Lung microvascular endothelial cell (primary cell): ENCODE measurements at places on chromosomes 7 and 10.
A peak's percentile ranks its signal among the peaks of the same experiment; 100 is the strongest.

DNA sequence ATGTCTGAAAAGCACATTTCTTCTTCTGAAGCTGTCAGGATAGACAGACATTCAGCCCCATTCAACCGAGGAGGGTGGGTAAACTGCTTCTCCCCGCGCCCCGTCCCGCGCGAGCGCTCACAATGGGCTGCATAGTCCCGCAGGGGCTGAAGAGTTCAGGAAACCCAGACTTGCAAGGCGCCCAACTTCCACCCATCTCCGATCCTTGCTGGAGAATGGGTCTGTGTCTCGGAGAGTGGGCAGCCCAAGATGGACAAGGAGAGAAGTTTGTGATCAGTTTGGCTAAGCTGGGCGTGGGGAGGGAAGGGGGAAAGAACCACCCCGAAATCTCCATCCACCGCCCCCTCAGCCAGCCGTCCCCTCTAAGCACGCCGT, 686 bp downstream of the AASS start:
- peak; percentile 31 for DNase-seq

DNA sequence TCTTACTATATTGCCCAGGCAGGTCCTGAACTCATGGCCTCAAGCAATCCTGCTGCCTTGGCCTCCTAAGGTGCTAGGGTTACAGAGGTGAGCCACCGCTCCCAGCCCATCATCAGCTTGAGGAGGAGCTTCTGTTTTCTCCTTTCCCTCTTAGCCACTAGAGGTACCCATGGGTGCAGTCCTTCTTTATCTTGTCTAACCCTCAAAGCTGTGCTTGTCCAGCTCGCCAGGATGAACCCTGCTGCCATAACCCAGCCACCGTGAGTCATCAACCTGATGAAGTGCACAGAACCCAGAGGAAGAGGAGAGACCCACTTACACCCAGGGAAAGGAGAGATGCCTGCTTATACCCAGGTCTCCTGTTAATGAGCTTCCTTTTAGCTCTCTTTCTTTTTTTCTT, 133.4 kb downstream of the CUL2 start:
- no peak for DNase-seq

- DNase-seq, result no peak
Measured at GRCh38 chr10:24277277-24277676, 68.3 kb downstream of the KIAA1217 start.

DNA sequence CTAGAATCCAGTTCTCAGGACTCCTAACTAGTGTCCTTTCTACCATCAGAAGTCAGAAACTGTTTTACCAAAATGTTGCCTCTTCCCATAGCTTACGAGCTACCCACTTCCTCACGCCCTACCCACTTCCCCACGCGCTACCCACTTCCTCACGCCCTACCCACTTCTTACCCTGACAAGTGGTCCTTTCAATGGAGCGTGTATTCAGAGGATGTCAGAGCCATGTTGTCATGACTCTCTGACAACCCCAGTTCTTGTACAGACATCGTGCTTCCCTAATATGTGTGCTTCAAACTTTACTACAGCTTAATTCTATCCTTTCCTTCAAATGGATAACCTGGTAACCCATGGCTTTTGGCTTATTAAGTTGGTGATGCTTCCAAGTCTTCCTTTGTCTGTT, 84.8 kb upstream of the PHF14 start:
- no peak for DNase-seq

GRCh38 chr7:64433590-64433989, 119.8 kb downstream of the ZNF736 start:
- DNase-seq, result no peak

DNA sequence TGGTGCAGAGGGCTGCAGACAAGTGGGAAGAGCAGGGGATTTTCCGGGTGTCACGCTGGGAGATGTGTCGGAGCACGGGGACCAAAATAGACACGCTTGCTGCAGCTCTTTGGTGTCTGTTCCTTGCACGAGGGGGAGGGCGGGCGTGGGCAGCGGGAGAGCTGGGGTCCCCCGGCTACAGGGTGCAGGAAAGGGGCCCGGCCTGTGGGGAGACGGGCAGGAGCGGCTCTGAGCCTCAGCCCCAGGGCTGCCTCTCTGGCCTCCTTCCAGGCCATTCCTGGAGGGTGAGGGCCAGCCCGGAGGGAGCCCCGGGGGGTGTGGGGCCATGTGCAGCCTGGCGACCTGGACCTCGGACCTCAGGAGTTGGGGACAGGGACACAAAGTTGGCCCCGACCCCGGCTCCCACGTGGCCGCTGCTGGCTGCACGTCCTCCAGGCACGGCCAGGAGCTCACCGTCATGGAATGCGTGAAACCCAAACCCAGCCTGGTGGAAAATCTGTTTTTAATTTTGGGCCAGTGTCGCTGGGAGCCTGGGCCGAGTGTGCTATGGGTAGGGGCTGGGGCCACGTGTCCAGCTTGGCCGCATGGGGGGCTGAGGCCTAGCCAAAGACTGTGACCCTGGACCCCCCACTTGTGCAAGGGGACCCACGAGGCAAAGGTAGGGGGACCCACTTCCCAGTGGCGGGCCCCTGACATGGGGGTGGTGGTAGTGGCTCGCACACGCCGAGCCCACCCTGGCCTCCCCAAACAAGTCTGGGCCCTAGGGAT, 6.6 kb downstream of the TTYH3 start:
- DNase-seq, result no peak

GRCh38 chr10:9010093-9010492, 955.6 kb downstream of the GATA3 start:
- no peak for DNase-seq

- DNase-seq, result no peak
Measured at GRCh38 chr10:59078978-59079377, 97.5 kb upstream of the PHYHIPL start.

DNA sequence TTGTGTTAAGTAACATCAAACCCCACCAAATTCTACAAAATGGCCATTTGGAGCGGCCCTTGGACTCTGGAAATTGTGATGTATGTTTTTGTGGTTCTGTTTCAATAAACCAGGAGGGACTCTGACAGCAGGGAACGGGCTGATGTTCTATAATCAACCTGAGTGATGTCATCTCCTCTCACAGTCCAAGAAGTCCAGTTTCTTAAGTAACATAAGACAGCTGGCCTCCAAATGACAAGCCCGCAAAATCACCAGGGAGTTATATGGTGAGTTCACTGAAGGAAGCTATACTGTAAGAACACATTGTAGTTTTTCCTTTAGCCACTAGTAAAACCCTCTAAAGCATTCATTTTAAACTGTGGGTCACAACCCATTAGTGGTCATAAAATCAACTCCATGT, 34.0 kb downstream of the GOT1 start:
- DNase-seq, result no peak

- no peak for DNase-seq
Measured at GRCh38 chr7:158546214-158546613, 41.4 kb downstream of the PTPRN2 start.

- peak; percentile 95 for DNase-seq
Measured at GRCh38 chr10:24505759-24506158, 217.9 kb downstream of the ARHGAP21 start.

- DNase-seq, result no peak
Measured at GRCh38 chr7:72037516-72037915, 374.6 kb downstream of the CALN1 start.

GRCh38 chr7:44196450-44196872, 4.3 kb upstream of the YKT6 start:
- peak; percentile 66 for DNase-seq

DNA sequence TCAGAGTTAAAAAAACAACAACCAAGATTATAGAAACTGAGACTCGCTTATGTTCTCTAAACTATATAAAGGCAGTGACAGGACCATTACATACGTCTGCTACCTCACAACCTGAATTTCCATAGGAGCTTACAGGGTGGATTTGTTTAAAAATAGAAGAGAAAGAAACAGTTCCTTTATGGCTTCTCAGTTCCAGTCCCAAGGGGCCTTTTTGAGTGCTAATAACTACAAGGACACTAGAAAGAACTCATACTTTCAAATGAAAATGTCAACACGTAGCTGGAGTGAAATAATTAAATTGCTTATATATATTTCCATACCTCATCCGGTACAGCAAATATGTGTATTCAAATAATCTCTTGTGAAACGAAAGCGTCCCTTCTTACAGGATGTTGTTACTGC, 19.7 kb downstream of the TSPAN12 start:
- no peak for DNase-seq

DNA sequence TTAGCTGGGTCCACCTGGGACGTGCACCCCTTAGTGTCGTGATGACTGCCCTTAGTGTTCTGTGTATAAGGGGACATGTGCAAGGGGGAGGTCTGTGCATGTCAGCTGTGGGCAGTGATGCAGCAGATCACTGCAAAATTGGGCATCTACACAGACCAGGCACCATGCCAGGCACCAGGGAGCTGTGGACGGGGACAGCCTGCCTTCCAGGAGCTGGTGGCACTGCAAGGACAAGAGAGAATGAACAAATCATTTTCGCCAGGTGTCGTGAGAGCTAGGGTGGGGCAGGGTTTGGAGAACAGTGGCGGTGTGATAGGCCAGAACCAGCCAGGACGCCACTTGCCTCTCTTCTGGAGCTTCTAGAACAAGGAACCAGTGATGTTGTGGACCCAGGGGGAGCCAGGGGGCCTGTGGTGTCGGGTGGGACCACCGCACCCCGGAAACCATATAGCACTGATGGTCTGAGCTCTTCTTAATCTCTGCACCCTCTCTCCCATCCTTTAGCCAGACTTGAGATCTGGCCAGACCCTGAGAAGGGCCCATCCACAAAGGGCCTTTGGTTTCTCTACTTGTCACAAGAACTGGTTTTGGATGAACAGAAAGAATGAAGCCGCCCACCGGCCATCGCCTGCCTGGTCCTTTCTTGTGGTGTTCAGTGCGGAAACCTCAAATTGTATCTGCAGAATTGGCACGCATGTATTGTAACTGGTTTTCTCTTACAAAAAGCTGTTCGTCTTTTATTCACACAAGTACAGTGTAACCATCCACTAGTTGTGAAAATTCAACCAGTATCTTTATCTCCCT, 30.7 kb downstream of the PRF1 start:
- DNase-seq, result no peak

- DNase-seq, result no peak
Measured at GRCh38 chr10:50614444-50615137, 9.2 kb downstream of the SGMS1 start.

- DNase-seq, result no peak
Measured at GRCh38 chr7:142130267-142130666, 18.7 kb downstream of the MGAM2 start.

DNA sequence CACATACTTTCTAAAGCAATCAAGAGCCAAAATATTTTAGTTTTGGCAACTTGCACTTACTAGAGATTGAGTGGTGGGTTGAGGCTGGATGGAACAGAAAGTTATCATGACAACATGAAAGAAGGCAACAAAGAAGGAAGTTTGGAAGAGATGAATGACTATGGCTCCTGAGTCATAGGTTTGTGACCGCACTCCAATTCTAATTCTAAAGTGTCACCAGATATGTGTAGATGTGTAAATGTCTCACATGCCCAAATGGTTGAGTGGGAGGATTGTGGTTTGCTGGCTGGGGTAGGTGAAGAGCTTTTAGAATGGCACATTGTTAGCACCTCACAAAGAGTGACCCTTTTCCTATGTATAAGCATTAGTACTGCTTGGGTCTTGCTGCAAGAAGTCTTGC, 20.2 kb downstream of the TAS2R16 start:
- no peak for DNase-seq

DNA sequence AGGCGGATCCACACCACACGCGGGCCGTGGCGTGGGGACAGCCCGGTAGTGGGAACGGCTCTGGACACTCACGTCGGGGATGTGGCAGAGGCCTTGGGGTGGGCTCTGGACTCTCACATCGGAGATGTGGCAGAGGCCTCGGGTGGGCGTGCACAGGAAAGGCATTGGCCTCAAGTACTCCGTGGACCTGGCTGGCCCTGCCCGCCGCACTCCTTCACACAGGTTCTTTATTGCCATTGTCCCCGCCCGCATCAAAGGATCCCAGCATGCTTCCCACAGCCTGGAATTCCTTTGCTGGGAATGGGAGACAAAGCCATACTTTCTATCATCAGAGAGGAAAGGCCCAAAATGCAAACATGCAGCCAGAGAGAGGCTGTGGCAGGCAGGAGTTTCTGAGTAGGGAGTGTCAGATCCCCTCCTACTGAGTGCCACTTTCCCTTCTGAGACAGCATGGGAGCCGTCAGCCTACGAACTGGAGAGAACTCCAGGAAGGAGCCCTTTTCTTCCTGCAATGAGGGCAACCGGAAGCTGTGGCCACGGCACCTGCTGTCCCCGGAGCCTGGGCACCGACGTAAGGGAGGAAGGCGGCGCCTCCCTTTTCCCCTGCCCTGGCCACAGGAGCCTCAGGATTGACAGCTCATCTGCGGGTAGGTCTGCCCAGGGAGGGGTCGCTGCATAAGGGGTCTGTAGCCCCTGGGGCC, 51.5 kb downstream of the RBM17 start:
- peak; percentile 51 for DNase-seq

- no peak for DNase-seq
Measured at GRCh38 chr10:91006752-91007346, 86.0 kb upstream of the ANKRD1 start.

DNA sequence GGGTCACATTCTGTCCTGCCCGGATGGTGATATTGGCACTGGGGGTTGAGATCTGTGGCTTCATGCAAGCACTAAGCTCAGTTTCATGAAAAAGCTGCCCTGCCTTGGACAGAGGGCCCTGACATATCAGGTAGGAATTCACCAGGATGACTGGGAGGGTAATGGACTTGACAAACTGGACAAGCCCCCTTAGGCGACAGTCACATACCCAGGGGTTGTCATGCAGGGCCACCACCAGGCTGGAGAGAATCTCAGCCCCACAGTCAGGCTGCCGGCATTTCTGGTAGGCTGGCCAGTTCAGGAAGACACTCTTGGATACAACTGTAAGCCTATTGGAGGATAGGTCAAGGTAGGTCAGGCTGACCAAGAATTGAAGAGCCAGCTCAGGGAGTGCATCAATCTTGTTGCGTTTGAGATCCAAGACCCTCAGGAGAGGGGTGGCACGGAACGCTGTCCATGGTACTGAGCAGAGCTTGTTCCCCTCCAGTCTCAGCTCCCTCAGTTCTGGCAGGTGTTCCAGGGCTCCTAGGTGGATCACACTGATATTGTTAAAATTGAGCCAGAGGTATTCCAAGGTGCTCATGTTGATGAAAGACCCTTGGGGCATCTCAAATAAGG, 824 bp downstream of the LRIT2 start:
- peak; percentile 8 for DNase-seq

- peak; percentile 89 for DNase-seq
Measured at GRCh38 chr10:31602541-31603234, 283.7 kb downstream of the ZEB1 start.

DNA sequence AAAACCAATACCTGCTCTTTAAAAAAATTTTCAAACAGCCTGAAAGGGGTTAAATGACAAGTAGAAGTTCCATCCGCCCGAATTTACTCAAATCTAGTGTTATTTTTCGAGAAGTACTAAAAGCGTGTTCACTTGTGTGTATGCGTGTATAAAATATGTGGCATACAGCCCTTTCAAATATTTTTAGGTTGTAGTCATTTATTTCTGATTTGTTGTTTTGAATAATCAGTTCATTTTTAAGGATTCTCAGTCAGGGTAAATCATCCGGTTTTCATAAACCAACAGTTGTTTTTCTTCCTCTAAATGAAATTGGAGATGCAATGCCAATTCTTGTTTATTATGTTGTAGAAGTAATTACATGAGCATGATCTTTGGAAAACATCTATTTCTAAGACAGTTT, 6.9 kb upstream of the SUN1 start:
- DNase-seq, result no peak
